Bronchial epithelial cell (primary cell): ENCODE measurements at places on chromosomes 2 and 18. TPM values are rescaled to one million over a fixed set of nuclear protein-coding genes. Genes with fewer than 3 reads are reported as not detected.

GRCh38 chr2:25632396-25632795 is 41.0 kb downstream of the DTNB start:
- DNase-seq, result no peak

- peak; percentile 81 for DNase-seq
Observed at GRCh38 chr18:48928787-48929186, 22.0 kb downstream of the SMAD7 start.

DYNAP gene
- total RNA-seq, result not detected in 2 replicates

DNA sequence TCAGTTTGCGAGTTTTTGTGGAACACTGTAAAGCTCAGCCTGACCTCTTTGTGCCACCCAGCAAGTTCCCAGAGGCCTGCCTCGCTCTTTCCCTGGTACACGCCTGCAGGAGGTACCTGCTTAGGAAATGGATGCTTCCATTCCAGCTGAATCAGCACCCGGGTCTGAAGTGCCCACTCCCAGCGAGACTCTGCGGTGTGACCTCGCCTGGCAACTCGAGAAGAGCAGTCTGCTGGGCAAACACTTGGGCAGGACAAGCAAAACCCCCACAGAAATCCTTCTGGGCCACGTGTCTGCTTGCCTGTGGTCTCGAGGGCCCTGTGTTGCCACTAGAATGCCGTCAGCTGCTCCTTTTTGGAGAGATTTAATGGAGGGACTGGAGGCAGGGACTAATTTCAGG is 127.6 kb downstream of the MAPK4 start:
- DNase-seq, result no peak

RAMP1 gene
- total RNA-seq, result 2.1 and 2.3 TPM in 2 replicates

- no peak for DNase-seq
Observed at GRCh38 chr2:98769114-98769476, 38.2 kb upstream of the MGAT4A start.

DNA sequence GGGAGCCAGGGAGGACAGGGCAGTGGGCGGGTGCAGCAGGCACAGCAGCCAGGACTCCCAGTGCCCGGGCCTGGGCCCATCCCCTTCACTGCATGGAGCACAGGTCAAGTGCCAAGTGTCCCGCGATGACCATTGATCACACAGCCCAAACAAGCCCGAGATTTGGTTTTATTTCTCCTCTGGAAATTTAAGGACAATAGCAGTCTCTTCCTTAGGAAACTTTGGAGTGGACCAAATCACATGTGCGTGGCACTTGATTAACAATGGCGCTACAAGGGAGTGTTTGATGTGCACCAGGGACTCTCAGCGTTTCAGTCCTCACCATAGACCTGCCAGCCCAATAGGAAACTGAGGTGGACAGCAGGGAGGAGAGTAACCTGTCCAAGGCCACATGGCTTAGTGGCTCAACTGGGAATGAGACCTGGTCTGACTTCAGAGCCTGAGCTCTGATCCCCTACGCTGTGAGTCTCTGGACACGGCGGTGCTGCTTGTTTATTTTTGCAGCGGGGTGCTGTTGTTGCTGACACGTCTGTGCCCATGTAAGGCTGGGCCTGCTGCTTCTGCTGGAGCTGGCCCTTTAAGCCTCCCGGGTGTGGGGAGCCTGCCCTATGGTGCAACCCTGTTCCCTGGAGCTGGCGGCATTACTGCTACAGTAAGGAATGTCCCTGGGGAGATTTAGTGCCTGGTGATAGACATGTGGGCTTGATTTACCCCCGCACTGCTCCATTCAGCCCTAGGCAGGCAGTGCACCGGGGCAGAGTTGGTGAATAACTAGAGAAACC is 194.2 kb downstream of the INHBB start:
- DNase-seq, result peak; percentile 88

GRCh38 chr2:58655152-58655551 is 414.0 kb upstream of the FANCL start:
- DNase-seq, result no peak

RAB17 gene
- 1.0 and 2.4 TPM in 2 replicates for total RNA-seq
